ENCODE measurements at places on chromosomes 12 and 14. TPM values are rescaled to one million over a fixed set of nuclear protein-coding genes. Genes with fewer than 3 reads are reported as not detected.

SOAT2 gene
- total RNA-seq = 0.26 TPM

GPR135 gene
- total RNA-seq = 2.3 TPM

C1QL4 gene
- not detected for total RNA-seq

WBP11 gene
- 83.7 TPM for total RNA-seq

CLMN gene
- 0.70 TPM for total RNA-seq

HOXC13 gene
- total RNA-seq = not detected

CCDC177 gene
- not detected for total RNA-seq

SLC2A13 gene
- 5.7 TPM for total RNA-seq

SSTR1 gene
- not detected for total RNA-seq

ZFHX2 gene
- 0.36 TPM for total RNA-seq

ACOT6 gene
- total RNA-seq = not detected

DACT1 gene
- 1.4 TPM for total RNA-seq

ATL1 gene
- total RNA-seq = 0.64 TPM

BDKRB2 gene
- total RNA-seq = not detected

KCNH3 gene
- total RNA-seq = 1.3 TPM

- DNase-seq = no peak
Measured at GRCh38 chr14:39576736-39577135, 144.5 kb upstream of the FBXO33 start.

- DNase-seq = no peak
Measured at GRCh38 chr12:14850929-14851663, 7.8 kb upstream of the ART4 start.

DNA sequence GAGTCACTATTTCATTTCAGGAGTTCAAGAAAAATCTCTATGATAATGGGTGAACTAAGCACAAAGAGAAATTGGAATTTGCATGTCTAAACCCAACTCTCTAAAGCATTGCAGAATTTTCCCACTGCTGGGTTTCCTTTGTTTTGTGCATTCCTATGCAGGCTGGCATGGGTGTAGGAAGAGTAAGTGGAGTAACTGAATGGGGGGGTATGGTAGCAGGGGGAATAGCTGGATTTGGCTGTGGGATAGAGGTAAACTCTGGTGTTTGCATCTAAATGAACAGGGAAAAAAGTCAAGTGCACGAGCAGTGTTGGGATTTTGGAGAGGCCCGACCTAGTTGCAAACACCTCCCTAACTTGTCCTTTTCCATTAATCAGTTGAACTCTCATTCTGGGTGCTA is 159.1 kb downstream of the ANO4 start:
- no peak for DNase-seq

- no peak for DNase-seq
Measured at GRCh38 chr12:47038270-47038748, 41.1 kb upstream of the PCED1B start.

DNA sequence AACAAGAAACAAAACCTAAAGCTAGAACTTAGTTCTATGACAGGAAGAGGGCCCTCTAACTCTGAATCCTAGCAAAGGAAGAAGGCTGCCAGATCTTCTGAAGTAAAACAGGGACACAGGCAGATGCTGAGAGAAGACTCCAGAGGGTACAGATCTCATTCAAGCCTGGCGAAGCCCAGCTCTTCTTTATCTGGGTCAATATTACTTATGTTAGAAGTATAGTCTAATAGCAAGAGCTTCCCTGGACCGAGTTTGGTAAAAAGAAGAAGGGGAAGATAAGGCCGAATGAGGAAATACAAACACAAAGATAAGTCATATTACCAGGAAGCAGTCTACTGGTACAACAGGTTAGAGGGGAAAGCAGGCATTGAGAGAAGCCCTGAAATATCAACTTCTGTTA is 79.9 kb upstream of the CCDC91 start:
- no peak for DNase-seq

GRCh38 chr12:43285159-43285598 is 266.8 kb downstream of the ADAMTS20 start:
- DNase-seq = no peak

- DNase-seq = no peak
Measured at GRCh38 chr12:75965661-75966060, 65.9 kb downstream of the PHLDA1 start.

DNA sequence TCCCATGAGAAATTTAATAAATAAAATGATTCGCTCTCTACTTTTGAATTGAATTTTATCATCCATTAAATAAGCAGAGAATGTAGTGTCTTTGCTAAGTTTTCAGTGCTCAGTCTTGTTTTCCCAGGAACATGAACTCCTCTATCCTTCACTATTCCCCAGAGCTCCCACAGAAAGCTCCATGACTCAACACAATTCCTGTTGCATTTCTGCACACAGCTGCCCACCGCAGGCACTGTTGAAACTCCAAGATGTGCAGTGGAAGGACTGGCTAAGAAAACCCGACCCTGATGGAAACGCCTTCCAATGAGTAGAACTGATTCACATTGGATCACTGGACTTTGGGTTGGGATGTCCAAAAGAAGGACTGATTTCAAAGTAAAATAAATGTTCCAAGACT is 202.4 kb upstream of the AMIGO2 start:
- no peak for DNase-seq

GRCh38 chr14:91146661-91147060 is 32.8 kb downstream of the DGLUCY start:
- DNase-seq = no peak

DNA sequence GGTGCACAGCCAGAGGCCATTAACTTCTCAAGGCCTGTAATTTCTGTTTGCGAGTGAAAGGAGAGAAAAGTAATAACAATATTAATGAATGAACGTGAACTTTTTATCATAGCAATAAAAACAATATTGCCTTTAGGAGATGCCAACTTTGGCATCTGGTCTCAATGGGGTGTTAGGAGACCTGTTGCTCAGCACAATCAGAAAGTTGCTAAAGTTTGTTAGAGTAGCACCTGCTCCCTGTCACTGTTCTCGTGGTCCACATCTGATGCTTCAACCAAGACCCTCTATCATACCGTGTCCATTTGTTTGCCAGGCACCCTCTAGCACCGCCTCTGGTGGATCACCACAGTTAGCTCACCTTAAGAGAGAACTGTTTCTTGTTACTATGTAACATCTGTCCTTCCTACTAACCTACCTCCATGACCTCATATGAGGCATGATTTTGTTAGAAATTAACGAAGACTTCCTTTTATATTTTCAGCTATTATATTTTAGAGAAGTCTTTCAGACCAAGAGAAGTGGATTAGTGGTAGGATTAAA is 12.5 kb upstream of the CLEC4E start:
- no peak for DNase-seq

GRCh38 chr12:13442457-13442856 is 245.9 kb downstream of the EMP1 start:
- no peak for DNase-seq

DNA sequence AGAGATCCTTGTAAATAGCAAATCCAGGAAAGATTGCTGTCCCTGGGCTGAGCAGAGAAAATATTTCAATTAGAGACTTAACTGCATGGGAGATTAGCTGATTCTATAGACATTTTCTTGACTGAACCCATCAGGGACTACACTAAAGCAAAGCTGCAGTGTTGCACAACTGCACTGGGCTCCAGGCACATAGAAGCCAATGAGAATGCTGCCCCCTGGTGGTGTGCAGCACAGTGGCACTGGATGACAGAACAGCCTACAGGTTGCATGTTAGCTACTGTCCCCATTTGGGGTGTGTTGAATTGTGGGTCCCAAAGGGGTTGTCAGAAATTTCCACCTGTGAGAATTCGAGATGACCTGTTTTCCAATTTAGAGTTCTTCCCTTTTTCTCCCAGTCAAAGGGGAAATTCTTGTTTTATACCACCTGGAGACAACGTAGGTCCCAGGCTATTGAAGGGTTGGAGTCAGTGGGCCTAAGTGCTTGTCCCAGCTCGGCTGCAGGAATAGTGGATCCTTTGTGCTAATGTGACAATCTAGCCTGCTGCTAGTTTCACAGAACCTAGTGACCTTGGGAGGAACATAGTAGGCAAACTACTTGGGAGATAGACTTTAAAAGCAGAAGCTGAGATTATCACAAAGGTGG is 114.7 kb downstream of the SLC8A3 start:
- peak; percentile 4 for DNase-seq

DNA sequence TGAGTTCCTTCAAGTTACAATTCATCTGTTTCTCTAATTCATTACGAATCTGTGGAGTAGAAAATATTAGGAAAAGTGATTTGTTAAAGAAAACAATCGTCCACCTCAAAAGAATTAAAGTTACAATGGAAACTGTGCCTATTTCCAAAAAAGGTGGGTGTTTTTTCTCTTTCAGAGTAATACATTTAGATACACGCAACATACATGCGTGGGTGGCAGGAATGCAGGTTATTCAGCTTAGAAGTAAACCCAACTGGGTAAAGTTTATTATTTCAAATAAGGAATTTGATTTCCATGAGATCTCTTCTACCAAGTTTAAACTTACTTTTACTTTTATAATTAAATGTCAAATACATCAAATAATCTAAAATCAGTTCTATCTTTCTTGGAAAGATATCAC is 52.2 kb downstream of the SSH1 start:
- DNase-seq = no peak

- no peak for DNase-seq
Measured at GRCh38 chr14:101808020-101808641, 46.6 kb downstream of the PPP2R5C start.

DNA sequence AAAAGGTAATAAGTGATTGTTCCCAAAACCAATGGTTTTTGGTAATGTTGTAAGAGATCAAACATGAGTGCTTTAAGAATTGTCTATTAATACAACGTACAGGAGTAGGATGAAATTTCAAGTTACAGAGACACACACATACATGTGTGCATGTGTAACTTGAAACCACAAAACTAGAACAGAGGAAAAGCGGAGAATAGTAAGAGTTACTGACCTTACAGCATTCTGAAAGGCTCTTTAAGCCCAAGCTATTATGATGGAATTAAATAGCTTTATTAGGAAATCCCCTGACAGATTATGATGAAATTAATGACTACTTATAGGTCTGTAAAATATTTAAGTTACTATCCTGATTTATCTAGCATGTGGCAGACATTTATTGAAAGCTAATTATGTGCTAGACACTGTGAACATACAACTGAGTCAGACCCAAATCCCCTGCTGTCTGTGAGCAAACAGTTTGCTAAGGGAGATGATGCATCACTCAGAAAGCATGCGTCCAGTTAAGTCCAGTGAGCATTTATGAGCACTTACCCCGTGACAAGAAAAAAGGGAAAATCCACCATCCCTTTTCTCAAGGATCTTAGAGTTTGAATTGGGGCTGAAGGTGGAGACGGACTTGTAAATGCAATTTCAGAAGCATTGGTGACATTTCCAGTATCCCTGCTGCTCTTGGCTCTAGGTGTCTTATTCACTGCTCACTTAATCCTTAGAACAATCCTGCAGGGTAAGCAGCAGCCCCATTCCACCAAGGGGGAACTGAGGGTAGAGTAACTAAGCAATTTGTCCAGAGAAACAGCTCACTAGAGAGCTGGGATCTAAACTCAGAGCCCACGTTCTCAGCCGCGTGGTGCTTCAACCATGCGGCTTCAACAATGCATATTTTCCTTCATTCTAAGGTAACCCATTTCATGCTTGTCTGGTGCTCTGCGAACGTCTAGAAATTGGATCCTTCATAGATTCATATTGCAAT is 117.4 kb downstream of the EML1 start:
- DNase-seq = no peak

GRCh38 chr12:119710965-119711551 is 43.1 kb downstream of the PRKAB1 start:
- no peak for DNase-seq

- DNase-seq = no peak
Measured at GRCh38 chr12:65881965-65882413, 57.7 kb downstream of the HMGA2 start.

- DNase-seq = no peak
Measured at GRCh38 chr12:152440-152839, 61.5 kb downstream of the SLC6A12 start.

DNA sequence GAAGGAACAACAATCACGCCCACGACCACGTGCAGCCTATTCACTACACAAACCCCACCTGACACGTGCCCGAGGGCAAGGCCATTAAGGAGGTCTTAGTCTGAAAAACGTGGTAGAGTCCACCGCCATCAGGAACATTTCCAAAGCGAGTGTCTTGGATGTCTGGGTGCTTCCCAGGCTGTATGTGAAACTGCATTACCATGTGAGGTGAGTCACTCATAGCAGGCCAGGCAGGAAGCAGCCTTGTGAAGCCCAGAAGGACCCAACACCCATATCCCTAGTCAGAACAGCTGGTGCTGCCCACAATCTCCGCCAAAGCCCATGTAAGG is 3.3 kb upstream of the KRT79 start:
- no peak for DNase-seq

GRCh38 chr14:104561124-104561557 is 18.4 kb upstream of the C14orf180 start:
- DNase-seq = no peak

DNA sequence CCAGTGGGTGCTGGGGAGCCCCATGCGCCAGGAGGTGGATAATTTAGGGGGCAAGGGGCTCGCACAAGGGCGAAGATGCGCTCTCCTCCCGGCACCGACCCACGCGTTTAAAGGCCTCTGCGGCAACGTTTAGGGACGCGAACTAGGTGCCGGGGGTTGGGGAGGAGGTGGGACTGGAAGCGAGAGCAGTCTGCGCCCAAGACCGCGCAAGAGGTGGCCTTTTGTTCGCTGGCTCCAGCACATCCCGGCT is 1.3 kb downstream of the SLC38A1 start:
- DNase-seq = peak; percentile 43

- DNase-seq = no peak
Measured at GRCh38 chr12:6277982-6278438, 32.5 kb upstream of the PLEKHG6 start.

GRCh38 chr12:68063900-68064590 is 74.8 kb downstream of the IFNG-AS1 start:
- DNase-seq = no peak

DNA sequence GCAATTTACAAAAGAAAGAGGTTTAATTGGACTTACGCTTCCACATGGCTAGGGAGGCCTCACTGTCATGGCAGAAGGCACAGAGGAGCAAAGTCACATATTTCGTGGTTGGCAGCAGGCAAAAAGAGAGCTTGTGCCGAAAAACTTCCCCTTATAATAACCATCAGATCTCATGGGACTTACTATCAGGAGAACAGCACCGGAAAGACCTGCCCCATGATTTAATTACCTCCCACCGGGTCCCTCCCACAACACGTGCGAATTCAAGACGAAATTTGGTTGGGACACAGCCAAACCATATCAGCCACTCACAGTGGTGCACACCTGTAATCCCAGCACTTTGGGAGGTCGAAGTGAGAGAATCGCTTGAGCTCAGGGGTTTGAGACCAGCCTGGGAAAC is 68.5 kb downstream of the FBXL14 start:
- no peak for DNase-seq

- no peak for DNase-seq
Measured at GRCh38 chr12:78490861-78491260, 373.7 kb upstream of the SYT1 start.

GRCh38 chr12:69039911-69040310 is 106.9 kb upstream of the CPM start:
- DNase-seq = no peak

Measured in CD4-positive, alpha-beta memory T cell (primary cell).